ENCODE measurements at places on chromosomes 6 and 20.

DNA sequence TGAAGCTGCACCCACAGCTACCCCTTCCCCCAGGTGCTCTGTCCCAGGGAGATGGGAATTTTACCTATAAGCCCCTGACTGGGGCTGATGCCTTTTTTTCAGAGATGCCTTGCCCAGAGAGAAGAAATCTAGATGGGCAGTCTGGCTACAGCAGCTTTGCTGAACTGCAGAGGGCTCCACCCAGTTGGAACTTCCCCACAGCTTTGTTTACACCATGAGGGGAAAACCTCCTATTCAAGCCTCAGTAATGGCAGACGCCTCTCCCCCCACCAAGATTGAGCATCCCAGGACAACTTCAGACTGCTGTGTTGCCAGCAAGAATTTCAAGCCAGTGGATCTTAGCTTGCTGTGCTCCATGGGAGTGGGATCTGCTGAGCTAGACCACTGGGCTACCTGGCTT is 122.6 kb upstream of the MOCS1 start:
- no peak for DNase-seq

DNA sequence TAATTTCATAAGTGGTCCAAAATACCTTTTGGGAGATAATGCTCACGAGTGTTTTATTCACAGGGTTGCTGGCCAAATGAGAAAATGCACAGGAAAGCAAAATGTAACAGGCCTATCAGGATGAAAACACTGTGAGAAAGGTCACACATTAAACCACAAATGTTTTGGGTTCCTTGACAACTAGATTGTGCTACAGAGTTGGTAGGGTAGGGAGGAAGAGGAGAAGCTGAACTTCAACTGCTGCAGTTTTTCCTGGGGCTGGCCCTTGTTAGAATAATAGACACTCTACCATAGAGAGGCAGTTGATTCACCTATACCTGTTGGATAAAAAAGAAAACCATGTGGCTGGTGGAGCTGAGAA is 28.1 kb upstream of the PAQR8 start:
- no peak for DNase-seq

DNA sequence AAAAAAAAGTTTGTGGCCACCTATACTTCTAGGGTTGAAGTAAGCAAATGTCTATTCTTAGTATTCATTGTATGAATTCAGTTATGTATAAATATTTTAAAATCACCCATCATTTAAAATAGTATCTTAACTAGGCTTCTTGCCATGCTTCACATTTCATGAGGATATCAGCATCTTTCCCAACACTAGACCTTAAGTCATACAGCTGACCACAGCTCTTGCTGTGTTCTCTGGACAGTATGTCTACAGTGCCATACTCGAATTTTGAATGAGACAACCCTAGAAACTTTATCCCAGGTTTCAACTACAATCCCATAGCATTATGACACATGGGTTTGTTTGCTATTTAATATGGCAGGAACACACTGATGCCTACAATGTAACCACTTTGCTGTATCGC is 5.2 kb downstream of the TXNDC5 start:
- DNase-seq: no peak

DNA sequence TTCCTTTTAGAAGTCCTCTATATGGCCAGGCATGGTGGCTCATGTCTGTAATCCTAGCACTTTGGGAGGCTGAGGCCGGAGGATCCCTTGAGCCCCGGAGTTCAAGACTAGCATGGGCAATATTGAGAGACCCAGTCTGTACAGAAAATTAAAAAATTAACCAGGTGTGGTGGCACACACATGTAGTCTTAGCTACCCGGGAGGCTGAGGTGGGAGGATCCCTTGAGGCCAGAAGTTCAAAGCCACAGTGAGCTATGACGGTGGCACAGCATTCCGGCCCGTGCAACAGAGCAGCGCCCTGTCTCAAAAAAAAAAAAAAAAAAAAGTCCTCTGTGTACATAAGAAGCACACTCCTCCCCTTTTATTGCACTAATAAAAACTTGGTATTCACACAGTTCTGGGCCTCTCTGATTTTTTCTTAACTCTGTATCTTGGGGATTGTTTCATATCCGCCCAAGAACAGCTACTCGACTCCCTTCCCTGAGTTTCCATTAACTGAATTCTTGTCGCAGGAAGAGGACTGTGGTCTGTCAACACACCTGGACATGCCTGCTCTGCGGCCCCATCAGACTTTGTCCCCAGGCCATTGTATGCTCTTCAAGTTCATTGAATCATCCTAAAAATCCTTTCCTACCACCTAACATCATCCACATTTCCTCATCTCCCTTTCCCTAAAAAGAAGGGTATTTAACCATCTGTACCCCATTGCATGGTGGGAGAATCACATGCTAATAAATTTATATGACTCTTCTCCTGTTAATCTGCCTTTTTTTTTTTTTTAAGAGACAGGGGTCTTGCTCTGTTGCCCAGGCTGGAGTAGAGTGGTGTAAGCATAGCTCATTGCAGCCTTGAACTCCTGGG is 25.9 kb upstream of the PPP1R3G start:
- DNase-seq: no peak

DNA sequence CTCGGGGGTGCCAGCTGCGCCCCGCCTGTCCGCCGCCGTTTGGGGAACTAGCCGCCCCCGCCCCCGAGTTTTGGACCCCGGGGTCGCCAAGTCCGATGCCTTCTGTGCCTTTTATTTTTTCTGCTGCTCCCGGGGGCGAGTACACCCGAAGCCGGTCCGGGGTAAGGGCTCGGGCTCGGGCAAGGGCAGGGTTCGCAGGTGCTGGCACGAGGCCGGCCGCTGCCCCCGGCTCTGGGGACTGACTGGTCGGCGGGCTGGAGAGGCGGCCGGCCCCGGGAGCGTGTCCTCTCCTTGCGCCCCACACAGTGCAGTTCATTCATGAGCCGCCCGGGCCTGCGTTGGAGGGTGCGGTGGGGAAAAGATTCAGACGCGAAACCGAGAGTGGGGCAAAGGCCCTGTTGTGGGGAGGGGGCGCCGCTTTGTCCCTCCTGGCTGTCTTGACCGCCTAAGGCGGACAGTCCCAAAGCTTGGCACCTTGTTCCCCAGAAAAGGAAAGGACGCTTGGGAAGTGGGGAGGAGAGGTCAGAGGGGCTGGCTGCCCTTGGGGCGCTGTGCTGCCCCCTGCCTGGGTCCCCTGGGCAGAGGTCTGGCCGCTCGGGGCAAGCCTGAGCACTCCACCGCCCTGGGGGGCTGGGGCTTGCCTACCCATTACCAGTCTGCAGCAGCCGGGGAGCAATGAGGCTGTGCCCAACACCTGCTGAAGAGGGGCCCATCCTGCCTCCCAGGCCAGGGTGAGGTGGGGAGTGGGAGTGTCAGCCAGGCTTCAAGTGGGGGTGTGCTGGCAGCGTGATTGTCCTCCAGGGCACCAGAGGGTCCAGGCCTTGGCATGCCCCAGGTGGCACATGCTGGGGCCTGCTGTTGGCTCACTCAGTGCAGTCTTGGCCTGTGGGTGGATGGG is 915 bp downstream of the TMEM63B start:
- DNase-seq: no peak

GRCh38 chr6:85127696-85128243 is 322.1 kb upstream of the NT5E start:
- DNase-seq: no peak

- no peak for DNase-seq
Measured at GRCh38 chr20:50144362-50144761, 9.2 kb downstream of the PEDS1 start.

GRCh38 chr20:64191002-64191401 is 26.8 kb downstream of the MYT1 start:
- DNase-seq: no peak

- no peak for DNase-seq
Measured at GRCh38 chr6:6537488-6538260, 50.8 kb upstream of the LY86 start.

DNA sequence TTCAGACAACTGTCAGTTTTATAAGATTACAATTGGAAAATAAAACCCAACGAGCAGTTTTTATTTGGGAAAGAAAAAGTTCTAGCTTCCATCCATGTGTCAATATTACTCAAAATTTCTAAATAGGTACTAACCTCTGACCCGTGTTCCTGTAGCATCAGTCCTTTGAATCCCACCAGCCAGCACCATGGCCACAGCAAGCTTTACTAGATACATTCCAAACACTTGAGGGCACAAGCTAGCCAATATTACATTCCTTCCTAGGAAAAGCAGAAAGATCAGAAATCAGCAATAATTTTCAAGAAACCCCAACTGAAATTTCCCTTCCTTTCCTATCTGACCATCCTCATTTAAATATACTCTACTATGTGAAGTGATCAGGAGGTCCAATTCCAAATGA is 19.2 kb downstream of the ASF1A start:
- no peak for DNase-seq

GRCh38 chr6:11245381-11246256 is 13.2 kb upstream of the NEDD9 start:
- no peak for DNase-seq

DNA sequence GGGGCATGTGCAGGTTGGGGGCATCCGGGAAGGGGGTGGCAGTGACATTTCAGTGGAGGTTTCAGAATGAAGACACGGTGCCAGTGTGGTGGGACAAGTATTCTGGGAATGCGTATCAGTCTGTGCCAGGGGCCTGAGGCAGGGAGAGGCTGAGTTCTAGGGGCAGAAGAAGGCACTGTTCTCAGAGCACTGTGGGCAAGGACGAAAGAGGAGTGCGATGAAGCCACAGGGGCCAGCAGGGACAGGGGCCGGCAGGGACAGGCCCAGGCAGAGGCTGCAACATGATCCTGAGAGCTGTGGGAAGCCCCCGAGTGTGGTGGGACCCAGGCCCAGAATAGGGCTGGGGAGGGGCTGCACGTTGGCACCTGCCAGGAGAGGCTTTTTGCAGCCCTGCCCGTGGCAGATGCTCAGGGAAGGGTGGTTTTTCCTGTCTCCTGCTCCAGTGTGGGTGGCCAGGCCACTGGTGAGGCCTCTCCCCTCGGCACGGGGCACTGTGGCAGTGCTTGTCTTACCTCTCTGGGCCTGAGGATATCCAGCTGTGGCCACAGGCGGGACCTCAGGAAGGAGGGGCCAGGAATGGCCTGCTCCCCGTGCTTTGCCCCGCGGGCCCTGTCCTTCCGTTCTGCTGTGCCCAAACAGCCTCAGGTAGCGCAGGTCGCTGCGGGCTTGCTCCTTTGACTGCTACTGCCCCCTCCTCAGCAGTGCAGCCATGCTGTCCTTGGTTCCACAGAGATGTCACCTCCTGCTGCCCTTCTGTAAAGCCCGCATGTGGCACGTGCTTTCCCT is 10.0 kb downstream of the ENTPD6 start:
- DNase-seq: no peak

DNA sequence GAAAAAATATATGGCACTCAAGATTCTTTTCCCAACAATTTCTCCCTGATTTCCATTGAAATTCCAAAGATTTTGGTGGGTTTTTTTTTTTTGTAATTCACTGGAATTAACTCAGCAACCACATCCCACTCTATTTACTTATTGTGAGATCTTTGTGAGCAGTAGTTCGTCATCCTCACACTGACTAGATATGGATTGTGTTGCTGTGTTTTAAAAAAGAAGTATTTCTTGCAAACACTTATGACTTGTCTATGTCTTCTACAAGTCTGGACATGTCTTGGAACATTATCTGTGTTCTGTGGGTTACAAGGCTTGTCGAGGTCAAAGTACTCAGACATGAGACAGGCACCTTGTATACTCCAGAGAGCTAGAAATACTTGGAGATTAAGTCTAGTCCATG is 7.3 kb upstream of the TENT5A start:
- DNase-seq: no peak

GRCh38 chr6:138031850-138032249 is 75.4 kb downstream of the PERP start:
- no peak for DNase-seq

DNA sequence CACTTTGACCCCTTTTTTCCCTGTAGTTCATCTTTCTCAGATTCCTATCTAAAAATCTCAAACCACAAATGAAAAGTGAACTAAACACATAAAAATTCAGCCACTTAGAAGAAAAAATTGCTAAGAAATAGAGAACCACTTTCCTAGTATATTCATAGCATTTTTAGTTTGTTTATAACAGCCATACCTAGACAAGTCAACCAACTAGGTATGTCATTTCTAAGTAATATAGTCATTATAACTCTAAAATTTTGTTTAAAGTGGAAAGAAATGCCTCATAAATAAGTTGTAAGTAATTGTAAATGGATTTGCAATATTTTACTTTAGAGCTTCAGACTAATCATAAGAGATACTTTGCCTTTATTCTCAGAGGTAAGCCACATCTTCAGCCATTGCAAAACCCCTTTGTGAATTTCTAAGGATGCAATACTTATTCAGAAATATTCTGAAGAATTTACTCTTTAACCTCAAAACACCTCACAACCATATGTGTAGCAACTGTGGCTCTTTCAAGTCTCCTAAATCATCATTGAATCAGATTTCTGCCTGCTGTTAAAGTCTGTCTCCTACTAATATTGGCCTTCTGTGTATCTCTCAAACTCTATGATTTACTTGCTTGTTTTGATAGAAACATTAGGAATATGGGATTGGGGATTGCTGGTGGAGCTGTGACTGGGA is 6.9 kb upstream of the SUMO4 start:
- no peak for DNase-seq

DNA sequence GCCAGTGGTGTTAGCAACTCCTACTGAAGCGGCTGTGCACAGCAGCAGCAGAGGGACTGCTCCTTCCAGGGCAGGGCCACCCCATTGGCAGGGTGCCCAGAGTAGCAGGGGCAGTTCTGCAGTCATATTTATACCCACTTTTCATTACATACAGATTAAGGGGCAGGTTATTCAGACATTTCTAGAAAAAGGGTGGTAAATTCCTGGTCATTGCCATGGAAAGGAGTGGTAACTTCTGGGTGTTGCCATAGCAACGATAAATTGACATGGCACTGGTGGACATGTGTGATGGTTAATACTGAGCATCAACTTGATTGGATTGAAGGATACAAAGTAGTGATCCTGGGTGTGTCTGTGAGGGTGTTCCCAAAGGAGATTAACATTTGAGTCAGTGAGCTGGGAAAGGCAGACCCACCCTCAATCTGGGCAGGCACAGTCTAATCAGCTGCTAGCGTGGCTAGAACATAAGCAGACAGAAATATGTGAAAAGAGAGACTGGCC is 45.0 kb downstream of the IYD start:
- no peak for DNase-seq

DNA sequence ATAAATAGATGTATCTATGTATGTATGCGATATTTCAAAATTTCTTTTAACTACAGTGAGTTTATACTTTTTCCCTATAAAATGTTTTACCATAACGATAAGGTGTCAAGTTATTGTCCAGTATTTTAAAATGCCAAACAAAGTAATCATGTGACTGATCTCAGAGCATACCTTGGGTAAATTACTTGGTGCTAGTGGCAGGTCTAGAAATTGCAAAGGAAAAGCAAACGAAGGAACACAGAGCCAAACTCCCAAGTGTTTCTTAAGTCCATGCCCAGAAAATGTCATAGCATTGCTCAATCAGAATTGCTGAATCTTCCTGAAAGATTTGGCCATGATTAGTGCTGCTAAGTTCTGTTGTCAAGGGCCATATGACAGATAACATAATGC is 77.5 kb downstream of the CAP2 start:
- DNase-seq: no peak

- DNase-seq: no peak
Measured at GRCh38 chr20:63509088-63509564, 10.2 kb upstream of the EEF1A2 start.

- no peak for DNase-seq
Measured at GRCh38 chr6:6722195-6722594, 133.7 kb downstream of the LY86 start.

Measured in NK-92 treated with Interleukin-12 subunit alpha and Interleukin-12 subunit beta, amount 100 ng/mL, for 24 hours (cell line).